Germinal center (tissue), 1 donor: ENCODE measurements at places on chromosomes 2 and 18.
A peak's percentile ranks its signal among the peaks of the same experiment; 100 is the strongest.

- no peak for DNase-seq
These were observed 45.4 kb upstream of the LRATD1 start for GRCh38 chr2:14587119-14587518.

- DNase-seq, result no peak
These were observed 73.6 kb upstream of the SALL3 start for GRCh38 chr18:78906066-78906465.

DNA sequence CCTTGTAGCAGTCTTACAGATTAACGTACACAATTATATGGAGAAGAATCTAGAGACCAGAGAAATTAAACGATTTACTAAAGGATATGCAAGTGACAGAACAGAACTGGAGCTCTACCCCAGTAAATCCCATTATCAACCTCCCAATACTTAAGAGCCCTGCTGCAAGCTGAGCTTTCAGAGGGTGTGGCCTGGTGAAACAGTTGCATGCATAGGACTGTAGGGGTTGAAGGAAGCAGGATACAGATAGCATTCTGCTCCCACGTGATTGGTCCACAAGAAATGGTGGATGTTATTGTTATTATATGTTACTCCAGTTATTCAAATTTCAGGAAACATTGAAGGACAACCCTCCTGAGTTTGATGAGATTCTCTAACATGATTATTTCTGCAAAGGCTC is 210.8 kb upstream of the THUMPD2 start:
- DNase-seq, result no peak

DNA sequence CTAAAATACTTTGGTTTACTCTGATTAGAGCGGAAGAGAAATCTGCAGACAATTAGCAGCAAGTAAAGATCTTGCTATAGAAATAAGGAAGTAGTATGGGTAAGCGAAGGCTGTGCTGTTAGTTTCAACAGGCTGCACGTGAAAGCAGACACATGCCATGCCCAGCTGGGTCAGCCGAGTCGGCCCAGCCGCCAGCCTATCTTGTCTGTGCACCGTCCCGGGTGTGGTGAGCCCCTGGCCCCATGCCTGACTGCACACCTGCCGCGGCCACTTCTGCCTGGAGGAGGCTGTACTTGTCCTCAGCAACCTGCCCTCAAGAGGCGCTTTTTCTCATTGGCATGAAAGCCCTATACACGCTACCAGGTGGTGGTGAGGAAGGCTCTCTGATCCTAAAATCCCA is 185.5 kb downstream of the SEPTIN10 start:
- no peak for DNase-seq

- no peak for DNase-seq
These were observed 307.8 kb upstream of the CELF4 start for GRCh38 chr18:37873416-37873815.

GRCh38 chr2:38702413-38702812 is 36.5 kb downstream of the GALM start:
- no peak for DNase-seq

DNA sequence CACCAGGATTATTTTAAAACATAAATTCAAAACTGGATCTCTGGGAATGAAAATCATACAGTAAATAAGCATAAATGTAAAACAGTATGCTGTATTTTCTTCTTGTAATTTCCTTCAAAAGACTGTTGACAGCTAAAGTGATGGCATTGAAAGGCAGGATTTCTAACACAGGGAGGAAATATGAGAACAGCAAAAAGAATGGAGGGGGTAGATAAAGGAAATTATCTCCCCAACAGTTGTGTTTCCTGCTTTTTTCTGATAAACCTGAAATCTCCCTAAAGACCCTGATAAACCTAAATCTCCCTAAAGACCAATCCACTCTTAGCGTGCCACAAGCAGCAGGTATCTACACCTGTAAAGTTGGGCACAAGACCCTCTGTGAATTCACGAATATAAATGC is 50.8 kb downstream of the PIAS2 start:
- no peak for DNase-seq

DNA sequence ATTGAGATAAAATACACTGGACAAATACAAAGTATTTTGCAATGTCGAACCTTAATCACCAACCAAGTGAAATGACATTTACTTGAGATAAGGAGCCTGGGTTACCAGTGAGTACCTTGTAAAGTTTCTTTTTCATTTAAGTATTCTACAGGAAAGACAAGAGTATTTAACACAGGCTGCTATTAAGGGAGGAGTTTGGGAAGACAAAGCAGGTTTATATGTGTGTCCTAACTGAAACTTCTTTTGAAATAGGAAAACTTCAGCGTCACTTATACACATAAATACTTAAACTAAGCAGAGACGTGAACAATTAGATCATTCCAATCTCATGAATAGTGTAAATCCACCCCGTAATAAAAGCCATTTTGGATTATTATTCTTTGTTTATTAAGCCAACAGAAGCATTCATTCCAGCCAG is 126.7 kb upstream of the CYP26B1 start:
- no peak for DNase-seq

GRCh38 chr2:238513346-238513745 is 86.6 kb downstream of the ASB1 start:
- peak; percentile 62 for DNase-seq

DNA sequence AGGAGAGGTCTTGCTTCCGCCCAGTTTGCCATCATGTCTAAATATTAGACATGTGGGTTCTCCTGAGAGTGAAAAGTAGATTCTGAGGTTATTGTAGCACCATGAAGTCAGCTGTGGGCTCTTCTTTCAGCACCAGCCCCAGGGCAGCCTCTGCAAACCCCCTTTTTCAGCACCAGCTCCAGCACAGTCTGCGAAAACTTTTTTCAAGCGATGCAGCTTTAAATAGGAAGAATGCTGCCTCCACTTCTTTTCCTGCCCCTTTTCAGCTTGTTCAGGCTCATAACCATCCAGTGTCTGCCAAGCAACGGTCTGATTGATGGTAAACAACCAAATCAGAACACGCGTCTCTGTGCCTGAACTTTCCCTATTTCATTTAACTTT is at the start of gene COL5A2:
TSS of gene COL5A2 (minus strand) at position 192 of the 381 bp plus-strand sequence. CDS start at position 35, 157 bp downstream.
- DNase-seq, result no peak

- DNase-seq, result no peak
These were observed 308.4 kb upstream of the MYT1L start for GRCh38 chr2:2639251-2640139.

DNA sequence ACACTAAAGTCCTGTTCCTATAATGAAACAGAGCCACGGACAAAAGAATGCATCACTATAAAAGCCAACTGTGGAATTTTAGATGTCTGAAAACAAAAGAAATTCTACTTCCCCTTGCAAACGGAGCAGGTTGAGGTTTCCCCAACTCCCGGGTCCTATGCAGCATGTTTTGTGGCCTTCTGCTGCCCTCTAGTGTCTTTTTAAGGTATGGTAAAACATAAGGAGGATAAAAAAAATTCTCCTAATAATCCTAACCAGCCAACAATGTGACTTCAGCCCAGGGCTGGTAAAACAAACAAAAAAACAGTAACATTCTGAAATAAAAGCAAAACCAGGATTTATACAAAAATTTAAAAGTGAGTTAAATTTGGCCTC is 539.5 kb downstream of the NRXN1 start:
- peak; percentile 57 for DNase-seq

GRCh38 chr2:24899361-24899910 is 20.6 kb downstream of the ADCY3 start:
- DNase-seq, result no peak
